ENCODE measurements at places on chromosomes 12 and 14. TPM values are rescaled to one million over a fixed set of nuclear protein-coding genes. Genes with fewer than 3 reads are reported as not detected.

DNA sequence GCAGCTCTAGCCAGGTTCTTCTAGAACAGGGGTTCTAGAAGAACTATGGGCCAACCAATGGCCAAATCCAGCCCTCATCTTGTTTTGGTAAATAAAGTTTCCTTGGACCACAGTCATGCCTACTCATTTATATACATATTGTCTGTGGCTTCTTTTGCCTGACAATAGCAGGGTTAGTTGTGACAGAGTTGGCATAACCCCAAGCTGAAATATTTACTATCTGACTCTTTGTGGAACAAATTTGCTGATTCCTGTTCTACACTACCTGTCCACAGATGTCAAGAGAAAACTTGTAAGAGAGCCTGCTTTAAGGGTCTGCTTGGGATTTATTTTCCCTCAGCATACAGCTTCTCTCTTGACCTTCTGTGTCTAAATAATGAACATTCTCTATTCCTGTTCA, 289.0 kb downstream of the KSR2 start:
- no peaks in the 10 kb centered on the region for H3K36me3 ChIP-seq
- peaks cover 2% of the 10 kb centered on the region for H3K27me3 ChIP-seq
- DNase-seq, result no peak
- no peak overlapping the region for H3K4me3 ChIP-seq

DNA sequence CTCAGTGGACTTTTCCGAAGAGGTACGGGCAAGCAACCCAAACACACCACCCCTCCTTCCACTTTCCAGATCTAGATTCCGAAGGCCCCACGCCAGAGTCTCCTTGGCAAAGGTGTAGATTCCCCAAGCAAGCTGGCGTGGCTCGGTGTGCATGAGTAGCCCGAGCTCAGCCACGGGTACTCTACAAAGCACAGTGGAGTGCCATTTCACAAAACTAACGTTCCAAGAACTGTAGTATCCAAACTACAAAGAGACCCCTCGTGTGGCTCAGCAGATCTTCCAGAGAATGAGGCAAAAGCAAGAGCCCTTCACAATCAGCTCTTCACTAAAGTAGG, 72.1 kb downstream of the FOXN3 start:
- no peak overlapping the region for H3K27ac ChIP-seq
- no peak for DNase-seq
- peaks cover 26% of the 10 kb centered on the region for H3K36me3 ChIP-seq
- H3K4me1 ChIP-seq, result peaks cover 3% of the 10 kb centered on the region
- H3K4me3 ChIP-seq, result no peak overlapping the region
- H3K27me3 ChIP-seq, result no peaks in the 10 kb centered on the region

DNA sequence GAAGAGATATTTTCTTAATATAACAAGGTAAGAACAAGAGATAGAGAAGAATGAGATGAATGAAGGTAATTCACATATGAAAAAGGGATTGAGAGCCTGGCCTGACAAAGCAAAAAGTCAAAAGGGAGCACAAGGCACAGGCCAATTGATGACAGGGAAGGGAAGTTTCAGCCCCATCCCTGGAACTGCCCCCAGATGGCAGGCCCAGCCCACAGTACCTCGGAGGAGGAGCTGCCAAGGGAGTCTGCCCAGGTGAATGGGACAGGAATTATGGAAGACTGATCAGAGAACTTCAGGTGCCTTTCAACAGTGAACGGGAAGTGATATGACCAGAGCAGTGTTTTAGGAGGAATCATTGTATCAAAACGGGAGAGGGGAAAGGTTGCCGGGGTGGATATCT, 15.7 kb downstream of the SNRPF start:
- no peaks in the 10 kb centered on the region for H3K36me3 ChIP-seq
- H3K4me3 ChIP-seq, result no peak overlapping the region
- no peak for DNase-seq
- H3K27me3 ChIP-seq, result no peaks in the 10 kb centered on the region

GRCh38 chr14:26730929-26731618, 133.2 kb upstream of the NOVA1 start:
- DNase-seq, result no peak
- no peaks in the 10 kb centered on the region for H3K36me3 ChIP-seq
- no peak overlapping the region for H3K27ac ChIP-seq
- H3K27me3 ChIP-seq, result no peaks in the 10 kb centered on the region
- H3K4me3 ChIP-seq, result no peak overlapping the region

DNA sequence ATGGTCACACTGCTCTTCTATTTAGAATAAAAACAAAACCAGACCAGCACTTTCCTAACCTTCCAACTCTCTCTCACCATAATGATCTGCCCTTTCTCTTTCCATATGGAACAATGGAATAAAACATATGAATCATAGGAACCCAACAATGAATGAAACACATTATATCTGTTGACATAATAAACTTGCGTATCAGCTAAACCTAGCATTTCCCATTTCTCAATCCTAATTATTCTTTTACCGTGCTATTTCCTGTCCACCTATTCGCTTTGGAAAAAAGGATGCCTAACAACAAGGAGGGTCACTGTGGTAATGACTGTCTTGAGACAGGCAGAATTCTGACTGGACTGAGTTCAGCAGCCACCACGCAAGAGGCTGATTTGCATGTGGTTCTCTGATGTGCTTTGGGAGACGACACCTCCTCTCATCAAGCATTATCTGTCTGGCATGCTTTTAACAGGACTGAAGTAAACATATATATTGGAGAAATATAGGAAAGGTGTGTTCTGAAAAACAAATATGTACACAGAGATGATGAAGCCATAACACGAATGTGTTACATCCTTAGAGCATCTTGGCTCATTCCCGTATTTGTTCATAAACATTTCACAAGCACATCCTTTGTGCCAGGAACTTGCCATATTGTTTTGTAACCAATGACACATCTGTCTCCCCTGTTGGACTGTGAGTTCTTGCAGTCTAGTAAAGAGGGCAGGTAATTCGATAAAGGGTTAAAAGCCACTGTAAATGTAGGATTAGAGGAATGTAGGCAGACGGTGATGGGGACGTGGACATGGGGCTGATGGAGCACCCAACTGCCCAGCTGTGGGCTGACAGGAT, 87.7 kb downstream of the PTPRB start:
- H3K27ac ChIP-seq, result no peak overlapping the region
- no peak for DNase-seq
- no peaks in the 10 kb centered on the region for H3K27me3 ChIP-seq
- H3K36me3 ChIP-seq, result no peaks in the 10 kb centered on the region
- H3K4me3 ChIP-seq, result no peak overlapping the region
- no peaks in the 10 kb centered on the region for H3K4me1 ChIP-seq

DNA sequence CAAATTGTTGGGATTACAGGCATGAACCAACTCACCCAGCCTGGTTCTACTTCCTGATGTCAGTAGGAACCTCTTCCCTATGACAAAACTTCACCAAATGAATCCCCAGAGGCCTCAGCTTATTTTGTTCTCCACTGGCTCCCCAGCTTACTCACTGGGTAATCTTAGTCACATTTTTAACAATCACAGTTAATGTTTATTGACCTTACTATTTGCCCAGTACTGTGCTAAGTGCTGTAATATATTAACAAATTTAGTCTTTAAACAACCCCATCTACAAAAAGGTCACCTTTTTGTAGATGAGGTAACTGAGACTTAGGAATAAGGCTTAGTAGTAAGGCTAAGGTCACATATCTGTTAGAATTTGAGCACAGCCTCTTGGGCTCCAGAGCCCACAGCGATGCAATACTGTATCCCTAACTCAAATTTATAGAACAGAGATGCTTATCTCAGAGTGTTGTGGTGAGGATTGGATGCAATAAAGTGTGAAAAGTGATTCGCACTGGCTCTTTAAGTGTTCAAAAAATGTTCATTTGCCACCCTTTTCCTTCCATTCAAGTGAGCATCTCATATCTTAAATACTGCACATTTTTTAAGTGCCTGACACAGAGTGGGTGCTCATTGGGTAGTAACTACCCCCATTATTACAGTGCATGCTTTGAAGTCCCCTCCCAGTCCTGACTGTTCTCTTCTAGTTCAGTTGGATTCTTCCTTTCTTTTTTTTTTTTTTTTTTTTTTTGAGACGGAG, 146.4 kb upstream of the ARHGAP5 start:
- no peak overlapping the region for H3K27ac ChIP-seq
- no peaks in the 10 kb centered on the region for H3K27me3 ChIP-seq
- H3K36me3 ChIP-seq, result no peaks in the 10 kb centered on the region
- H3K4me3 ChIP-seq, result no peak overlapping the region

DNA sequence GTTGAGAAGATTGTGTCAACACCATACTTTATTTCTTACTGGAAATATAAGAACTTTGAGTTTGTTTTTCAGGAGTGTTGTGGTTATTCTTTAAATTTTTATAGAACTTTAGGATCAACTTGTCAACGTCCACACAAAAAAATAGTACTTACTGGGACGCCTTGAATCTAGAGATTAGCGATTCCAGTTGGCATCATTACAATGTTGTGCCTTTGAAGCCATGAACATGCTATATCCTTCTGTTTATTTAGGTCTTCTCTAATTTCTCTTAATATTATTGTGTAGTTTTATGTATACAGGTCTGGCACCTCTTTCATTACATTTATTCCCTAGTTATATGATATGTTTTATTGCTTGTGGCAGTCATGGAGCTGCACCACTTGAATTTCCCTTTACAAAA, 320.8 kb upstream of the CCDC196 start:
- peaks cover 5% of the 10 kb centered on the region for H3K27me3 ChIP-seq
- no peaks in the 10 kb centered on the region for H3K4me1 ChIP-seq
- DNase-seq, result no peak
- no peaks in the 10 kb centered on the region for H3K36me3 ChIP-seq
- no peak overlapping the region for H3K27ac ChIP-seq

- H3K4me1 ChIP-seq, result peaks cover 33% of the 10 kb centered on the region
- H3K36me3 ChIP-seq, result no peaks in the 10 kb centered on the region
- H3K4me3 ChIP-seq, result no peak overlapping the region
- H3K27ac ChIP-seq, result peak overlapping the region; percentile 50
- no peaks in the 10 kb centered on the region for H3K27me3 ChIP-seq
- no peak for DNase-seq
Observed at GRCh38 chr14:68403191-68404145, 389.4 kb downstream of the ZFP36L1 start.

- no peak overlapping the region for H3K27ac ChIP-seq
- H3K4me3 ChIP-seq, result no peak overlapping the region
- peaks cover 15% of the 10 kb centered on the region for H3K36me3 ChIP-seq
- no peak for DNase-seq
- H3K27me3 ChIP-seq, result no peaks in the 10 kb centered on the region
- peaks cover 6% of the 10 kb centered on the region for H3K4me1 ChIP-seq
Observed at GRCh38 chr14:73489481-73490175, 1.1 kb upstream of the RIOX1 start.

- H3K36me3 ChIP-seq, result no peaks in the 10 kb centered on the region
- no peaks in the 10 kb centered on the region for H3K4me1 ChIP-seq
- H3K27me3 ChIP-seq, result peaks cover 32% of the 10 kb centered on the region
- H3K4me3 ChIP-seq, result no peak overlapping the region
Observed at GRCh38 chr12:227286-227915, 13.4 kb upstream of the SLC6A12 start.

KRT6C gene
- total RNA-seq, result not detected

TSPAN11 gene
- not detected for total RNA-seq

FSCB gene
- not detected for total RNA-seq

SLC8A3 gene
- total RNA-seq, result 0.06 TPM

LRP10 gene
- 67.0 TPM for total RNA-seq

RTL1 gene
- total RNA-seq, result not detected

CCDC177 gene
- total RNA-seq, result not detected

JKAMP gene
- 27.0 TPM for total RNA-seq
